ENCODE measurements at places on chromosomes 3 and 15.

- DNase-seq: no peak
Measured at GRCh38 chr3:110625201-110625747, 446.3 kb upstream of the NECTIN3 start.

DNA sequence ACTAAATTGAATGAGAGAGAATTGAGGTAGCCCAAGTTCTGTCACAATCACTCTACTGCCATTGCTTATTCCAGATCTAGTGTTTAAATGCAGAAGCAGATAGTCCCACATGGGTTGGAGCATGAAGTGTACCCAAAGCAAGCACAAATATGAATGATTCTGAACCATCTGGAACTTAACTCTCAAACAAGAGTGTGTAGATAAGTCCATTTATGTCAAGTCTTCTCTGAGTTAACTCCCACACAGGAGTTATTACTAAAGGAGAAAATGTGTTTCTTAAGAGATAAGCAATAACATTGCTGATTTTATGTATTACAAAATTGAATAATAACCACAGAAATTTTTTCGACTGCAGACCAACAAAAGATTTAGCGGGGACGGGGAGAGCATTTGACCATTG lies 33.6 kb downstream of the PAQR9 start:
- no peak for DNase-seq

DNA sequence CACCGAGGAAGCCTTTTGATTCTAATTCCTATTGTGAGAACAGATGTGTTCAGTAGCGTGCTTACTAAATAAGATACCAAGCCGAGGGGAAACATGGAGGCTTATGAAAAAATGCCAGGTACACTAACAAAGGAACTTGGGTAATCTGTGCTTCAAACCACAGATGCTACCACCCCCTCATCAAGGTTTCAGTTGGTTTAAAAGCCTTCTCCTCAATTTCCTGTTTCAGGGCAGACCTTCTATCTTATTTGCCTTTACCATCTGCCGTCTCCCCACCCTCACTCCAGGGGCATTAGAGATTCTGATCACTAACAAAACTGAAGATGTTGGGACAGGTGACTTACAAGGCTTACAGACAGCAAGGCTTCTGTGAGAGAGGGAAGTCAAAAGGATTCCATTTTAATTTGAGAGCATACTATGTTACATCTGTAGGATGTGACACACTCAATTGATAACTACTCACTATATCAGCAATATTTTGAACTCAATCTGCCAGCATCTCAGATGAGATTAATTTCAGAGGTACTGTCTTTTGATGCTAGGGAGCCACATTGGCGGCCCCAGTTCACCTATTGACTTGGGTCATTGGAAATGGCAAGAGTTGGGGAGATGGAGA lies 60.6 kb upstream of the PLCL2 start:
- DNase-seq: no peak

GRCh38 chr15:37107071-37107743 lies 6.9 kb upstream of the MEIS2 start:
- no peak for DNase-seq

- no peak for DNase-seq
Measured at GRCh38 chr3:159840703-159841299, 147.8 kb upstream of the IL12A start.

DNA sequence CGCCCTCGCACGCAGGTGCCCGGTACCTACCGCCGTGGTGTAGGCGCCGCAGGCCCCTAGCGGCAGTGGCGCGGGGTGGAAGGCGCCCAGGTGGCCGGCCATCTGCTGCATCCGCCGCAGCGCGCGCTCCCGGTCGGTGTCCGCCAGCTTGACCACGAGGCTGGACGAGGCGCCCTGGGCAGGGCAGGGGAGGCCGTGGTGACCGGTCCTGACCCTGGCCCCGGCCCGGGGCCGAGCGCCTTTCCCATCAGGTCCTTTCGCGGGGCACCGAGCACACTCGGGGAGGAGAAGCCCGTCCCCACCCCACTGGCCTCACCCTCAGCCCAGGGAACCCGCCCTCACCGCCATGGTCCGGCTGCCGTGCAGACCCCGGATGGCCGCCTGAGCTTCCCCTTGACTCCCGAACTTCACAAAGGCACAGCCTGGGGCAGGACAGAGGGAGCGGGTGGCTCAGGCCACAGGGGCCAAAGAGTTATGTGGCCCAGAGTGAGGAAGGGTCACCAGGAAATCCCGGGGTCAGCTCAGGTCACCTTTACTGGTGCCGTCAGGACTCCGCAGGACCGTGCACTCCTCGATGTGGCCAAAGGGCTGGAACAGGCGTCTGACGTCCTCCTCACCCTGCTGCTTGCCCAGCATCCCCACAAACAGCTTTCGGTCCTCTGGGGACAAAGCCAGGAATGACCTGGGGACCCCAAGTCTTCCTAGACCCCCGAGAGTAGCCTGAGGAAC lies 17.4 kb upstream of the PARP6 start:
- DNase-seq: no peak

All from NCI-H1436 (cell line).